ENCODE measurements at places on chromosomes 5 and 9.

- DNase-seq: no peak
Observed at GRCh38 chr5:154647114-154647760, 107.9 kb upstream of the LARP1 start.

DNA sequence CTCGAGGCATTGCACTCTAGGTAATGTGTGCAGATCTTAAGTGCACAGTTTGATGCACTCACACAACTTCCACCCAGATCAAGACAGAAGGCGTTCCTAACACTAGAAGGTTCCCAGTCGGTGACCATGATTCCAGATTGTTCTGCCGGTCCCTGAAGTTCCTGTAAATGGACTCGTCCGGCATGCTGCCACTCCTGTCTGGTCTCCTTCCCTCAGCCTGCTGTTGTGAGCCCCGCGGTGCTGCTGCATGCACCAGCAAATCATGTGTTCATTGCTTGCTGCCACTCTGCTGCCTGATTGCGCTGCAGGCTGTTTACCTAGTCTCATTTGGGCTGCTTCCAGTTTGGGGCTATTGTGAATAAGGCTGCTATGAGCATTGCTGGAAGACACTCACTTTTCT lies 11.5 kb downstream of the STKLD1 start:
- no peak for DNase-seq

- no peak for DNase-seq
Observed at GRCh38 chr5:132371603-132371994, 2.1 kb downstream of the SLC22A5 start.

- DNase-seq: no peak
Observed at GRCh38 chr5:177963966-177964365, 32.1 kb downstream of the PROP1 start.

DNA sequence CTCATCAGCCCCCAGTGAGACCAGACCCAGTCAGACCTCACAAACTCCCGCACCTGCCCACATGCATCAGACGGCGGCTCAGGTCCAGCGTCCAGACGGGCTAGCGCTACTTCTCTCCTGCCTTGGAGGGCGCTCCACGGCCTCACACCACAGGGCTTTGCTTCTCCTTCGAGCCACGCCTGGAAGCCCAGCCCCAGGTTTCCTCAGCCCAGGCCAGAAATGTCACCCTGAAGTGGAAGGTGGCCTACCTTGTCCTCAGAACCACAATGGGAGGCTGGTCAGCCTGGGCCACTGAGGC lies 2.8 kb downstream of the NACC2 start:
- no peak for DNase-seq

DNA sequence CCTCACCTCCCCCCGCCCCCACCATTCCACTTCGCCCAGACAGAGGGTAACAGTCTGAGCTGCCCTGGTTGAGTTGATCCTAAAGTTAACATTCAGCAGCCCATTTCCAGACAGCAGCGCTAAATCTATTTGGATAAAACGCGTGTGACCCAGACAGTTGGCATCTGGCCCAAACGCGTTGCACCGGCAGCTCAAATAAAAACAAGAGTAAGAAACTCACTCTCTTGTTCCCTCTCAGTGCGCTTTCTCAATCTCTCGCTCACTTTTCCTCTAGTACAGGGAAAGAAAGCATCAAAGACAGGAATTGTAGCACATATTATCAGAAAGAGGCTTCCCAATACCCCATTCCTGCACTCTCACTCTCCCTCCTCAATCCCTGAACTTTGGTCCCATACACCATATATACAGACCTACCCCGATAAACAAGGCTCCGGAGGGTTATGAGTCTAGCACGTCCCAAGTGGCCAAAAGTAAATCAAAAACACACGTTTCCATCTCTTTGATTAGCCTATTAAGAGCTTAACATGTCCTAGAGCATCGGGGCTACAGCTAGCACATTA lies 1.3 kb downstream of the ADAMTS6 start:
- peak; percentile 19 for DNase-seq

DNA sequence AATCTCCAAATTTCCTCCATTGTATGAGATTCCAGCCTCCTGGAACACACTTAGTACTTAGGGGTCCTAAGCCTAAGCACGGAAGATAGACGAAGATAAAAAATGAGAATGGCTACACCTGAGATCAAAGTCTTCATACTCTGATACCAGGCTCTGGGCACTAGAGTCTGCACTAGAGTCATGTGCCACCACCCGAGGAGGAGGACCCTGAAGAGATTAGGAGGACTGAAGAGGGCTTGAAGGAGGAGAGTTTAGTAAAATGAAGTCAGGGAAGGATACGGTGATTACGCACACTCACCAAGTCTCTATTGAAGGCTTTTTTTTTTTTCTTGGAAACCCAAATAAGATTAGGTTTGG lies 573 bp upstream of the SPATA24 start:
- DNase-seq: no peak

DNA sequence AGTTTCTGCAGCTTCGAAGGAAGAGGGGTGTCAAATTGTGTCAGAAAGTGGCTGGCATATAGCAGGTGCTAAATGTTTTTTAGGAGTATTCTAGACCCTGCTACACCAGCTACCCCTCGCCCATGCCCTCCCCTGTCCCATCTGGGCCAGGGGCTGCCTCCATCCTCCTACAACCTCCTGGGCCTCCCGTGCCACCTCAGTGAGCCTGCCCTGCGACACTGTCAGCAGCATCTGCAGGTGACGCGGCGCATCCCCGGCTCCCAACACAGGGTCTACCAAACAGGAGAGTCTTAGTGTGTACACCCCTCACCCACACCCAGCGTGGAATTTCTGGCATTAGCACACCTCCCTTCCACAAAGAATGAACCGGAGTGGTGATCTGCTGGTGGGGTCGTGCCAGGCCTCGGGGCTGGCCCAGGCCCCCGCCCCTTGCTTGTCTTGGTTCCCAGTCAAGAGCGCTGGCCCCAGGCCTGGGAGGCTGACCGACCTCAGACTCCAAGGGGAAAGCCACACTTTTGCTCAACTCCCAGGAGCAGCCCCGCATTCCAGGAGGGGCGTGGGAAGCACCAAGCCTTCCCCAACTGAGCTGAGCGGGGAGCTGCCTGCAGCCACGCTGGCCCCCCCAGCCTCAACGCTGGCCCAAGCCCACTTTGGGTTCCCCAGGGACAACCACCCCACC lies 55.2 kb downstream of the NEURL1B start:
- DNase-seq: no peak

GRCh38 chr5:81856948-81857928 lies 106.3 kb upstream of the SSBP2 start:
- no peak for DNase-seq

GRCh38 chr9:20419533-20419932 lies 202.8 kb downstream of the MLLT3 start:
- no peak for DNase-seq

DNA sequence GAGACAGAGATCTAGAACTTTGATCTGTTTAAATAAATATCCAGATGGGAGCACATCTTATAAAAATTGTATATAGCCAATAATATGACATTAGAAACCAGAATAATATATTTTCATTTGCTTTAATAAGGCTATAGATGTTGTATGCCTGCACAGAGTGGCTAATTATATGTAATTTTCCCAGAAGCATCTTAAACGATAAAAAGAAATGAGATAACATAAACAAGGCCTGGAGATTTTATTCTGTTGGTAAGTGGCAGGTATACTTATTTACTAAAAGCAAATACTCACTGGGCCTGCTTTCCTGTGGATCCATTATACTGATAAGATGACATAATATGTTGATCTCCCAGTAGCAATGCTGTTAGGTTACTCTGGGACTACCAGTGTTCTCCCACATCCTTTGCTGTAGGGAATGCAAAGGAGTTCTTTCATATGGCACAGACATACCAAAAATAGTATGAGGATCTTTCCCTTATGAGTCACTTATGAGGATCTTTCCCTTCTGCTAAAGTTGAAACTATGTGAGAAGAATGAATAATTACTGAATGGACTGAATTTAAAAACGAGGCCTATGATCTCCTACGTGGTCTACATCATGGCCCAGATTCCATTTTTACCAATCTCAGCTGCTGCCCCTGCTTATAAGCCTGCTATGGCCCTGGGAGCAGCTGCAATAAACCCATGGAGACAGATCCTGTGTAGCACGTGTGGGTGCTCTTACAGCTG lies 112.1 kb downstream of the NUDT12 start:
- no peak for DNase-seq

GRCh38 chr5:159909126-159909525 lies 7.2 kb upstream of the ADRA1B start:
- DNase-seq: no peak

- DNase-seq: peak; percentile 8
Observed at GRCh38 chr5:101678481-101679193, 617.4 kb downstream of the SLCO4C1 start.

- DNase-seq: no peak
Observed at GRCh38 chr9:36263683-36264082, 5.4 kb upstream of the GNE start.

GRCh38 chr9:111627260-111627963 lies 3.7 kb upstream of the DNAJC25 start:
- no peak for DNase-seq

DNA sequence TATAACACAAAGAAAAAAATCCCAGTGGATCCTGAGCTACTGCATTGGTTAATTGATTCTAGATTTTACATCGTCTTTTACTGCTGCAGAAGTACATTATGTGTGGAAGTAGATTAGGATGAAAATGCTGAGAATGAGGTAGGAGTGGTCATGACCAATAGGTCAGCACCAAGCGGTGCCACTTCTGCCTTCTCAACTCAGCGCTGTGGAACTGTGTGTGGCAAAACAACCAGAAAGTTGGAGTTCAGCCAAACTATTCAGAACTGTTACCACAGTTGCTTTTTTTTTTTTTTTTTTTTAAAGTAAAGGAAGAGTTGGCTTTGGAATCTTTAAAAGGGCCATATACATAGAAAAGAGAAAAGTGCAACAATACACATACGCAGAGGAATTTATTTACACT lies 24.2 kb downstream of the POU5F2 start:
- no peak for DNase-seq

- no peak for DNase-seq
Observed at GRCh38 chr9:2729721-2730120, 12.4 kb downstream of the KCNV2 start.

DNA sequence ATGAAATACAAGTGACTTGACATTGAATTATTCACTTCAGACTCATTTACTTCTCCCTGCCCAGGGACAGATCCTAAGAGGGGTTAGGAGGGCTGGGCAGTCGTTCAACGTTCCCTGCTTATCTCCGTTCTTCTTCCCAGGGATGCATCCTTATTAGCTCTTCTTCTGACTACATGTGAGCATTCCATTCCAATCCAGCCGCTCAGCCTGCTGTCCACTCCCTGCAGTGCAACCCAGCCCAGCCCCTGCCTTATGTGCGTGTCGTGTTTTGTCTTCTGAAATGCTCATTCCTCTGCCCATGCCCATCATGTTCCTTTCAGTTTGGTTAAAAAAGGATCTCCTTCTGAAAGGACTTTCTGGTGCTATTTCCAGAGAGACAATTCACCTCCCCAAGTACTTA lies 64.7 kb upstream of the PALM2AKAP2 start:
- no peak for DNase-seq

DNA sequence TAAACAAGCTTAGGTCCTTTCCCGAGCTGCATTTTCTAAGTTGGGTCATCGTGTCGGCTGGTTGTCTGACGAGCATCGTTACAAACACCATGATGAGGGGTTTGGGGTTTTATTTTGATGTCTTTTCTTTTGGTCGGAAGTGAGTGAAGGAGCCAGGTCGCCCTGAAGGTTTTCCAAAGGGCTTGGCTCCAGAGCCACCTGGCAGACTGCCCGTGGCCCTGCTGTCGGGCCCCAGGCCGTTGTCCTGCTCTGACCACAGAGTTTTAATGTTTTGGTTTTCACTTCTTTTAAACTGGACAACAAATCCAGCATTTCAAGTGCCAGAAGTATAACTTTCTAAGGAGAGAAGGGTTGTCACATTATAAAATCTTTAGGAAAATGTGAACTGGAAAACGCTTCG lies 42.3 kb downstream of the TENT4A start:
- no peak for DNase-seq

GRCh38 chr9:68683433-68683832 lies 21.6 kb upstream of the PIP5K1B start:
- no peak for DNase-seq

- no peak for DNase-seq
Observed at GRCh38 chr9:135763716-135764446, 61.9 kb downstream of the KCNT1 start.

DNA sequence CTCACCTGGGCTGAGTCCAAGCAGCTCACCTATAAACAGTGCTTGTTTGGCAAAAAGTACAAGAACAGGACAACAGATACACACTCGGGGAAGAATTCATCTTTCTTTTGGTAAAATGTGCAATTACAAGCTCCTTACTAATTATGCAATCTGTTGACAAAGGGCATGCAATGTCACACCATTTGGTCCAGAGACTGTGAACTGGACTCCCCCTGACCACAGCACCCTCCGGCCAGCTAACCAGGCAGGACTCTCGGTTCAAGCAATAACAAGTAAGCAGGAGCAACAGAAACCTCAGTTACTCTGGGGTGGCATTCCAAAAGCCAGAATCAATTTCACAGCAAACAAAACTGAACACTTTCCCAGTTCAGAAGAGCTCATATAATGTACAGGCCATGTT lies 113.8 kb downstream of the GNAQ start:
- DNase-seq: no peak

GRCh38 chr5:158487156-158487555 lies 612.6 kb downstream of the EBF1 start:
- DNase-seq: no peak

GRCh38 chr5:160545832-160546231 lies 124.2 kb downstream of the PTTG1 start:
- peak; percentile 9 for DNase-seq

GRCh38 chr5:1285141-1285540 lies 9.7 kb downstream of the TERT start:
- DNase-seq: no peak

DNA sequence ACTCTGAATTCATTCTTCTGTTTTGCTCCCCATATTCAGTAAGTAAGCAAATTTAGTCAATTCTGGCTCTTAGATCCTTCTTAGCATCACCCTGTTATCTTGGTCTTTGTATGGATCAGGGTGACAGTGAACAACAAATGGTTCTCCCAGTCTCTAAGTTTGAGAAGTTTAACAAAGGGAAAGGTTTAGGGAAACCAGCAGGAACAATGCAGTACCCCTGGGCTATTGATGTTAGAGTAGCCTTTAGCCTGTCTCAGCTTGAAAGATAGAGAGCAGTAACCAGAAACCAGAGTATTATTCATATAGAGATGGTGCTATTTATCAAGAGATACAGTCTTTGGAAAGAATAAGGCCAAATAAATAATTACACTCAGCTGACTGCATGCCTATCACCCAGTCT lies 241.8 kb downstream of the CDH12 start:
- no peak for DNase-seq

Data from stimulated activated CD4-positive, alpha-beta T cell treated with anti-CD3 and anti-CD28 coated beads, Interleukin-1b, Interleukin-23, amount 100 ng/mL, for 48 hours (primary cell).